CD4-positive, alpha-beta T cell treated with Interferon alpha-2 for 1 hour (primary cell): ENCODE measurements at places on chromosomes 2 and 18.

DNA sequence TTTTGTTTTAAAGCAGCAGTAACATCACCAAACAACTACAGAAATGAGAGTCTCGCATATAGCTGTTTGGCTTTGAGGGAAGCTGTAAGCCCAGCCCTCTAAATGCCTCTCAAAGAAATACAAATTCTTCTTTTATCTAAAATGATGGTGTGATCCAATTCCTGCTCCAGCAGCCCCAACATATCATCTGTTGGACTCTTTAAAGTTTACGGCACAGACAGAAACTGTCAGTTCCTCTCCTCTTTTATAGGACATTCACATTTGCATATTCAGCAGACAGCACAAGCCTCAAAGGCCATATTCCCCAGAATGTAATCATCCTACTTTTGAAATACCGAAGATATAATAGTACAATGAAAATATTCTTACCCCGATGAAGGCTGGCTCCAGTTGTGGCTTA, 216.9 kb upstream of the REV1 start:
- no peak for DNase-seq

GRCh38 chr2:157911246-157911645, 35.1 kb upstream of the ACVR1 start:
- DNase-seq = no peak

- DNase-seq = no peak
Observed at GRCh38 chr2:17754773-17755425, 961 bp downstream of the GEN1 start.

DNA sequence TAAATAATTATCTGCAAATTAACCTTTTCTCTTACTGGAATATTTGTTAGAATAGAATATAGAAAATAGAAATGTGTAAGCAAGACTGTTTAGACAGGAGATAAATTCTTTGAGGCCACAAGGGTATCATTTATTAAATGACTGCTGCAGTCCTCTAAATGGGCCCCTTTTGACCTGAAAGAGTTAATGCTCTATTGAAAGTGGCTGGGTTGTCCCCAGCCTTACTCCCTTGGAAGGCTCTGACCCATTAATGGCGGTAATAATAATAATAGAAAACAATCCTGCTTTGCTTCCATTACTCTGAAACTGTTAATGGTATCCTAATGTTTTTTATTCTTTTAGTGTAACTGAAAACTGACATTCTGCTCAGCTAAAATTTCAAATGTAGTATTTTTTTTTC, 398.0 kb upstream of the NRP2 start:
- DNase-seq = no peak

GRCh38 chr2:64137567-64137966, 6.7 kb downstream of the PELI1 start:
- no peak for DNase-seq

DNA sequence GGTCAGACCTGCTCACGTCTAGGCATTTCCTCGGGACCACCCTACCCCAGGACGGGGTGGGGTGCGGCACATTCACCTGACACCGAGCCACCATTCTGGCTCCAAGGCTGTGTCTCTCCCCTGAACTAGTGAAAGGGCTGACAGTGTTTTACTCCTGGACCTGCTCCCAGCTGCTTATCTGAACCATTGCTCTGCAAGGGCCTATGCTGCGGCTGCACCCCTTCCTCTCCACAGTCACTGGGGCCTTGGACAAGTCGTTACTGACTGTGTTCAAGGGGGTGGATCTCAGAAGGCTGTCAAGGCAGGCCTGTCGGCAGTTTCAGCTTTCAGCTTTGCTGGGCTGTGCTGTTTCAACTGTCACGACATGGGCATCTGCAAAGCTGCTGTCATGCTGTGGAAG, 11.7 kb downstream of the CREG2 start:
- no peak for DNase-seq

DNA sequence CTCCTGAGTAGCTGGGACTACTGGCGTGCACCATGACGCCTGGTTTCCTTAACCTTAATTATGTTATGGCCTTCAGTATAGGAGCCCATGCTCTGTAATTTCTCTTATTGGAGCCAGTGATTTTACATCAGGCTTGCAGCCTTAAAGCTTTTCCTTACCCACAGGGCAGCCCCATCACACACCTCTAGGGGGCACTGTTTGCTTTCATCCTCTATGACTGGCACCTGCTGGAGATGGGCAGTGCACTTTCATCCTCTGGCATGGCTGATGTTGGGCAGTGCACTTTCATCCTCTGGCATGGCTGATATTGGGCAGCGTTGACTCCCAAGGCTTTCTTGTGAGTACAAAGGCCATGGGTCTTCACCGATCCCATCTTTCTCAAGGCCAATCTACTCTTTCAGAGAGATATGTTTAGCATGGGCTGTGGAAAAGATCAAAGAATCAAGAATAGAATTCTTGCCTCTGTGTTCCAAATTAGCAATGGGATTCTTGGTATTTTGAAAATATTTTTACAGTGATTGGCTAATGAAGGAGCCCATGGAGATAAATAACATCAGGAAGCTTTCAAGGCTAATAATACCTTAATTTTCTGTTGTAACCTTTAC, 80.7 kb upstream of the MEX3C start:
- peak; percentile 14 for DNase-seq

- DNase-seq = no peak
Observed at GRCh38 chr2:107663632-107664031, 163.1 kb upstream of the RGPD4 start.

DNA sequence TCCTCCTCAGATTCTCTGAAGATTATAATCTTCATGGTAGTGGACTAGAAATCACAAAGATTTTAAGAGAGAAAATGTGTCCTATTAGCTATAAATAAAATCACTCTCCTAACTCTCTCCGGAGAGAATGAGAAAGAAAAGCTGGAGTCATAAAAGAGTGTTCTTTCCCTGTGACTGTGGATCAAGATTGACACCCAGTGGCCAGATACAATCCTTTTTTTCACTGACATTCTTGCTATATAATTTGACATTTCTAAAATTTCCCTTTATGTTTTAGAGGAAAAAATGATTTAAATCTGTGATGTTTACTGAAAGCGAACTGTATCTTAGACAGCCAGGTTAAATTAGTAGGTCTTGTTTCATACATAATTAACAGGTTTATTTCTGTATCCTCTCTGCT, 35.4 kb upstream of the LRP2 start:
- peak; percentile 3 for DNase-seq

DNA sequence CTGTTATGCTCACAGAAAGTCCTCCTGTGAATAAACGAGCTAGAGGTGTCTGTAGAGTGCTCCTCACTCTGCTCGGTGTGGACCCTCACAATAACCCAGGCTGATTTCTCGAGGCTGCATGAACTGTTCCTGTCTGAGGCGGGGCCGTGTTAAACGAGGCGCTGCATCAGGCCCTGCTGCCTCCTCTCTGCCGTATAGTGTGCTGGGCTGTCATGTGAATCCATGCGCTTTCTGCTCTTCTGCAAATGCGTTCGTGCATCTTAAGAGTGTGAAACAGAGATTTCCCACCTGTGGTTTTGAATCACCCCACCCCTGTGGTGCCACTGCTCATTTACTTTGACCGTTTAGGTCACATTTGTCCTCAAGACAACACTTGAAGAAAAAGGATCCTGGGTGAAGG, 26.2 kb downstream of the TRAF3IP1 start:
- no peak for DNase-seq
